ENCODE measurements at places on chromosomes 12 and 14.

- DNase-seq = no peak
Observed at GRCh38 chr12:54561164-54561563, 11.8 kb downstream of the PDE1B start.

DNA sequence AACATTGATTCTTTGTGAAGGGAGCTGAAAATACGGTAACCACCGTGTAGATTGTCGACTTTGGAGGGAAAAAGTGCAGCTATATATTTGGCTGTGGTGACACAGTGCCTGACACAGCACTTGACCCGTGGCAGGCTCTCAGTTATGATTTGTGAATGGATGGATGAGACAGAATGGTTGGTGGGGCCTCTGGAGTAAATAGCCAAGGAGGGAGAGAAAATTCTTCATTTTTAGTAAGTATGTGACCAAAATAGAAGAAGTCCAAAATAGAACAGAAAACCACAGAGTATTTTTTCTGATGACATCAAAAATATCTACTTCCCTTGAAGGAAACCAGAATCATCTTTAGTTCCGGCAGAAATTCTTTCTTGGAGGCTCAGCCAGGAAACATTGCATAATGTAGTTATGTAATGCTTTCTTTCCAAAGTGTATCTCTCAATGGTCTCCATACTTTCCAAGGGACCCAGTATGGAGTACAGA, 82.0 kb upstream of the WSCD2 start:
- peak; percentile 34 for DNase-seq

DNA sequence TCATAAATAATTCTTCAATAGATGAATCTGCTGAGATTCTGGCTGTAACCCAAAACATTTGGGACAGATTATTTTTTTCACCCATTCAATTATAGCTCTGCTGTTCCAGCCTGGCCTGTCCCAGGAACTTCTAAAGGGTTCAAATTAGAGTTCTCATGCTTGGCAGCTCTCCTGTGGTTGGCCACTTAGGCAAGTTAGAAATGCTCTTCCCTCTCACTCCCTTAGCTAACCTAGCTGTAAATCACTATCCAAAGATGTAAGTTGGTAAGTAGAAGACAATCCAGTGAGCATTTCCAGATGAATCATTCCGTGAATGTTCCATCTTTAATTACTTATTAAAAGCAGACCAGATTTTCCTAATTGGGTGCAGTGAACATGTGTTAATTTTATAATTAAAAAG, 760.4 kb upstream of the TBX3 start:
- peak; percentile 63 for DNase-seq

GRCh38 chr12:58725400-58726105, 194.8 kb downstream of the LRIG3 start:
- DNase-seq = no peak

- DNase-seq = no peak
Observed at GRCh38 chr12:25896981-25897380, 61.5 kb upstream of the RASSF8 start.

DNA sequence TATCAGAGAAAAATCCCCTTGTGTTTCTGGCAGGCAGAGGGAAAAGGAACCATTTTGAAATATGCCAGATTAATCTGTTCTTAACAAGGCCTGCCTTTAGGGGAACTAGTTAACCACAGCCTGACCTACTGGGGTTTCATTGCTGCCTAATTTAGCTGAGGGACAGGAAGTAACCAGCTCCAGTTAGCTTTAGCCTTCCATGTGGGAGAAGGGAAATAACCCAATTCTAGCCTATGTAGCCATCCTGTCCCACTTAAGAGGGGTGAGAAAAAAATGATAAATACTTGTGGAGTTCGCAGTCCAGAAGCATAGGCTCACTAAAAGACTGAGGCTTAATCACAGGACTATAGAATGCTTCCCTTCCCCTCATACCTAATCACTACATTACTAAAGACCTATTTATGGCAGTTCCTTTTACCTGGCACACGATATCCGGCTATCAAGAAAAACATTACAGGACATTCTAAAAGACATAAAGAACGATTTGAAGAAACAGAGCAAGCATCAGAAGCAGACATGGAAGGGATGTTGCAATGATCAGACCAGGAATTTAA, 22.8 kb downstream of the COX8C start:
- no peak for DNase-seq

GRCh38 chr12:106082216-106083175, 56.3 kb downstream of the NUAK1 start:
- DNase-seq = no peak

DNA sequence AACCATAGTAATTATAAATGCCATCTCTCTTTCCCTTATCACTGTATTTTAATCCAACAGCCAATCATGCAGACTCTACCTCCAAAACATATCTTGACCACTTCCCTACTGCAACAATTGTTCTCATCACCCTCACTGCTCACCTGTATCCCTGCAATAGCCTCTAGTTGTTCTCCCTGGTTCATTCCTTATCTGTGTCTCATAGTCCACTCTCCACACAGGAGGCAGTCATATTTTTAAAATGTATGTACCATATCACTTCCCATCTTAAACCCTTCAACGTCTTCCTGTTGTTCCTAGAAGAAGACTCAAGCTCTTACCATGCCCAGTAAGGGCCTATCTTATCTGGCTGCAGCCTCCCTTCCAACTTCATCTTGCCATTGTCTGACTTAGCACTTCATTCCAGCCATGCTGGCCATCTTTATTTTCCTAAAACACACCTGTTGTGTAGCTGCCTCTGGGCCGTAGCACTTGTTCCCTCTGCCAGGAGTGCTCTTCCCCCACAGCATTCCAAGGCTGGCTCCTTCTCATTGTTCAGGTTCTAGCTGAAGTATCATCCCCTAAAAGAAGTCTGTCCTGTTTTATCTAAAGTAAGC, 27.8 kb upstream of the BHLHE41 start:
- DNase-seq = no peak

DNA sequence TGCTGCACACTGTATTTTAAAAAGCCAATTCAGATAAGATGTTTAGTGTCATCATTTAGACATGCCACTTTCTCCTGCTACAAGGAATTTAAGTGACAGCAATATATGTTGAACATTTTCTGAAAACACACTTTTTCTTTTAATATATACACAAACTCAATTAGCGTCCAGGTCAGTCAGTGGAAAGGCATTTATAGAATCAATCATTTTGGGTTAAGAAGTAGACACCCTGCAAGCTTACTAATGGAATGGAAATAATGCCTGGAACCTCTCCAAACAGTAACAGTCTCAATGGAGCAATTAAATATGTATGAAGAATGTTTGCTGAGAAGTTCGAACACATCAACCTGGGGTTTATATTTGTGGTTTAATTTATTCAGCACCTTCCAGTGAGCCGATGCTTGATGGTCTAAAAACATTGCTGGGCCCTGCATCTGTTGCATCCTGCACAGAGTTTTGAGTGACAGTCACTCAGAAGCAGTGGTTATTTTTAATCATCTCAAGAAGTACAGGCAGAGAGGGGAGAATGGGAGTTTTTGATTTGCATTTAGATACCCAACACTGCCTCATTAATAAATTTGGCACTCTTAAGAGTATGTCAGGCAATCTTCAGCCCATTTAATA, 410.7 kb downstream of the TMEM117 start:
- DNase-seq = no peak

DNA sequence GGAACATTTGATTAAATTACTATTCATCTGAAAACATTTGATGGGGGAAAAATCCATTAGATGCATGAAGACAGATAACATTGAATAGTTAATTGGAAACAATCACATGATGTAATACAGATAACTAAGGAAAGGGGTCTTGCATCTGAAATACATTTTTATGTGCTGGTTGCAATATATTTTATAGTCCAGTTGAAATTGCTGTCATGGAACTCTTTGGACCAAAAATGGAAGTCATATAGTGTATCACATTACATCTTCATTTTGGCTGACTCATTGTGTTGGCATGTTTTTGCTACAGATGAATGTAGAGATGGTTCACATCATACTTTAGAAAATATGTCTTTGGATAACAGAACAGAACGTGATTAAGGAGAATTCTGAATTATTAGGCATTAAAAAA, 43.0 kb upstream of the GNPNAT1 start:
- DNase-seq = peak; percentile 66

- no peak for DNase-seq
Observed at GRCh38 chr12:113857371-113857770, 108.8 kb downstream of the RBM19 start.

DNA sequence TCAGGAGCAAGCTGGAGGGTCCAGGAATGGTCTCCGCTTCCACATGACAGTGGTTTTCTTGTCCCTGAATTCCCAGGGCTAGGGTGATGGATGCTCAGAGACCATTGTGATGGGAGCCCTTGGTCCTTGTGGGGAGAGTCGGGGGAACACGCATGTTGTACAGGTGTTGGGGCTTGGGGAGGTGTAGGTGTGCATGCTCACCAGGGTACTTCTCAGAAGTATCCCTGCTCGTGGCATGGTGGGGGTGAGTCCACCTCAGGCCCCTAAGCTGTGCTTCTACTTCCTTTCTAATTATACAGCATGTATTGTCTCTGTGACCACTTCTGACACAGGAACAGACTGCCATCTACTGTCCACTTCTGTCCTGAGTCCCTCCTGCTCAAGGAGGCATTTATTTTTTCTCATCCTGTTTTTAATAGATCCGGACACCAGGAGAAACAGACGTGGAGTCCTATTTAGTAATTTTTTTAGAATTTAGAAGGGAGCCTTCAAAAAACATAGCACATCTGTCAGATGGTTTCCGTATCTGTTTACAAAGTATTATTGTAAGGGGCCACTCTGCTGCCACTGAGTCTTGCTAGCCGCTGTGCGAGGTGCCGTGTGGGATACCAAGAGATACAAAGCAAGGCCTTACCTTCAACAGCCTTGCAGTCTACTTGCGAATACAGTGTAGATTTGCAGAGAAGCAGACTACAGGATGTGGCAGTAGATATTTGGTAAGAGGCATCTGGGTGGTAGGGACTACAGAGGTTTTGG, 10.5 kb downstream of the NTF3 start:
- peak; percentile 71 for DNase-seq

GRCh38 chr12:124940143-124940392, 25.6 kb upstream of the UBC start:
- no peak for DNase-seq

Measured in GM03348 (cell line).